ENCODE measurements at places on chromosomes 16 and 17.

GRCh38 chr16:87584271-87584670 is 18.0 kb upstream of the JPH3 start:
- DNase-seq: no peak

- DNase-seq: peak; percentile 47
Measured at GRCh38 chr16:2190659-2191445, 5.6 kb downstream of the CASKIN1 start.

DNA sequence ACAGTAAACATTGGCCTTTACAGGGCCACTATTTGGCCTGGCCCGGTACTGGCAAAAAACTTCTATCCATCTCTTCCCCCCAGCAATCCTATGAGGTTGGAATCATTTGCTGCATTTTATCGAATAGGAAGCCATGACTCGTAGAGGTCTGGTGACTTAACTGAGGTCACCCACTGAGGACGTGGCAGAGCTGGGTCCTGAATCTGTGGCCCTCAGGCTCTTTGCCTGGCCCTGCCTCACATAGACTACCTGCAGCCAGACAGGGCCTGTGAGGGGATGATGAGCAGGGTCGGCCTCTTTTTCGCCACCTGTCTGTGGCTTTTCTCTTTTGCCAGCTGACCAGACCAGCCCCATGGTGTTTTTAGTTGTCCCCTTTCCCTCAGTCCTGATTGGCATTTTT is 1.9 kb downstream of the PPP4C start:
- DNase-seq: no peak

- DNase-seq: no peak
Measured at GRCh38 chr16:71865173-71865863, 18.7 kb downstream of the ZNF821 start.

DNA sequence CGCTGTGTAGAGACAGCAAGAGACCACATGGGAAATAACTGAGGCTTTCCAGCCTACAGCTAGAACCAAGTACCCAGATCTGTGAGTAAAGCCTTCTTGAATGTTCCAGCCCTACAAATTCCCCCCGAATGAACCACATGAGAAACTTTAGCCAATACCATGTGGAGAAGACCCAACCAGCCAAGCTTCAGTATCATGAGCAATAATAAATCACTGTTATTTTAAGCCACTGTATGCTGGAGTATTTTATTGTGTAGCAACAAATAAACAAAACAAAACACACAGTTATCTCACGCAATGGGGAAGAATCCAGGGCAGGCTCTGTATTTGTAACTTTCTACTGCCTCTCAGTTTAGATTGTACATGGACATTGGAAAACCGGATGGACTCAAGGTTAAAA is 426.2 kb downstream of the CDH11 start:
- no peak for DNase-seq

DNA sequence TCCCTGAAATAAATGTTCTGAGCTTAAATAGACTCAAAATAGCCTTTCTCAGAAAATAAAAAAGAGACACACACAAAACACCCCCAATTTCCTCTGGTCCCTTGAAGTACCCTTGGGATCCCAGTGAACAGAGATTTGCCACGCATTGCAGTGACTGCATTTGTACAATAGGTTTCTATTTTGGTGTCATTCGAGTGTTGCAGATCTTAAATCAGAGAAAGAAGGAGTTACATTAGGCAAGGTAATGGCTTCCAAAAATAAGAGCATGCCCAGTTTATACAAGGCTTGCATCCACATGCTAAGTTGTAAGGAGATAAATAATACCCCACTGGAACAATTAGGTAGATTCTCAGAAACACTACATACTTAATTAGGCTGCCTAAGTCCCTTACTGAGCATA is 2.2 kb downstream of the TOX3 start:
- DNase-seq: no peak

- DNase-seq: no peak
Measured at GRCh38 chr17:11388054-11388453, 147.0 kb downstream of the SHISA6 start.

- DNase-seq: no peak
Measured at GRCh38 chr17:4087911-4088693, 54.7 kb downstream of the ZZEF1 start.

GRCh38 chr16:4067262-4068001 is 48.8 kb downstream of the ADCY9 start:
- no peak for DNase-seq

DNA sequence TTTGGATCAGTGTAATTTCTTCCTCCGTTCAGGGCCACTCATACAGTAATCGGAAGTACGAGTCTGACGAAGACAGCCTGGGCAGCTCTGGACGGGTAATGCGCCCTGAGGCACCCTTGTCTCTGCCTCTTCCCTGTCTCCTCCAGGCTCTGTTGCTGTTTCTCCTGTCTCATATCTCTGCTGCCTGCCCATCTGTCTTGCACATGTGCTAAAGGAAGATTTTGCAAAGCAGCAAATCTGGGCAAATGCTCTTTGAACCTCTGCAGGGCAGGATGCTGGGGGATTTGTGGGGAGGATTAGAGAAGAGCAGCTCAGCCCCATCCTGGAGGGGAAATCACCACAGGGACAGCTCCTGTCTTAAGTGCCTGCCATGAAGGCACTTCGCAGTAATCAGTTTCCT is 32.4 kb upstream of the POLR3E start:
- no peak for DNase-seq

- no peak for DNase-seq
Measured at GRCh38 chr16:72760581-72760980, 287.3 kb downstream of the ZFHX3 start.

DNA sequence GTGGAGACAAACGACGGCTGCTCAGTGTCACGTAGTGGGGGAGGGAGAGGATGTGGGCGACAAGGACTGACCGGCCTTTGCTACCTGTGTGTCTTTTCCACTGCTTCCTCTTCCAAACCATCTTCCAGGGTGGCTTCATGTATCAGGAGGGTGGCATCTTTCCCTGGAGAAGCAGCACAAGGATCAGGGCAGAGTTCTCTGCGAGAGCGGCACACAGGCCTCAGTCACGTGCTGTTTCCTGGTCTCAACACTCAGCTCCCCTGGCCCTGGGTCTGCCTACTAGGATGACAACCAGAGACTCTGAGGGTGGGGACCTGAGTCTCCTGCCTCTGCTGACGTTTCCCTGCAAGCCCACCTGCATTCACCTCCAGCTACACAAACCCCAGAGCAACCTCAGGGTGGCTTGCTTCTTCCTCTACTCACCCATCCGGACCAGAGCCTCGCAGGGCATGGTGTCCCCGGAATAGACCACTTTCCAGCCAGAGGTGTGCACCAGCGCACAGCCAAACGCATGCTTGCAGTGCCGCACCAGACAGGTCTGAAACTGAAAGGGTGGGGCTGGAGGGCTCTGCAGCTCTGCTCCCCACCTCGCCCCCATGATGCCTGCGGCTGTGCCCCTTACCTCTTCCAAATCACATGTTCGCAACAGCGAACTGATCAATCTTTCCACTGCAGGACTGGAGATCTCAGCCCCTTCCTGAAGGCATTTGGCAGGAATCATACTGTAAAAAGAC is 23.3 kb downstream of the ELAC2 start:
- no peak for DNase-seq

- DNase-seq: no peak
Measured at GRCh38 chr16:58471209-58471975, 28.6 kb upstream of the NDRG4 start.

DNA sequence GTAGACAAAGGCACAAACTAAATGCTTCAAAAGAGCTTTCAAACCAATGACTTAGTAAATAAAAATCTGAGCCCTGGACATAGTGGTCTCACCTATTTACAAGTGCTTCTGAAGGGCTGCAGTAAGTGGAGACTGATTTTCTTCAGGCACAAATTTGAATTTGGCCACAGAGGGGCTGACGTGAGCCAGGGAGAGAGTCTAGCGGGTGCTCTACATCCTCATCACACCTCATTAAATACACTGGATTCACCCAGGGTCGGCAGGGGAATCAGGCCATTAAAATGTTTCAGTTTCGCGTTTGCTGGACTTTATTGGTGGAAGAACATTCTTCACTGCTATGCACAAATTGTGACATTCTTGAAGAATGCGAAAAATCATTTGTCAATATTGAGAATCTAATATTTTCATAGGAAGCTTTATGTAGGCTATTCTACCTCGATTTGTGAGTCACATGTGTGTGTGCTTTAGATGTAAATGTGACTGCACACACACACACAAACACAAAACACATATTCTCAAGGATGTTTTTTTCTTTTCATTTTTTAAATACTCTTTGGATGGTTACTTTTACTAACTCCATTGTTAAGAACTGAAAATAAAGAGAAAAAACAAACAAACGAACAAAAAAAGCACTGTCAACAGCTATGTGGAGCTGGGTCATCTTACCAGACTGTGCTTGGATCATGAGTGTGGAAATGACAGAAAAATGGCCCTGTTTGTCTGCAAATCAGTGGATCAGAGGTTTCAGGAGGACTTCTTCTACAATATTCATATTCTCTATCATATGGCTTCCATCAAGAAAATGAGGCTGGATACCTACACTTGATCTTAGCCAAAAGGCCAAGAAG is 58.9 kb downstream of the CDH11 start:
- no peak for DNase-seq

DNA sequence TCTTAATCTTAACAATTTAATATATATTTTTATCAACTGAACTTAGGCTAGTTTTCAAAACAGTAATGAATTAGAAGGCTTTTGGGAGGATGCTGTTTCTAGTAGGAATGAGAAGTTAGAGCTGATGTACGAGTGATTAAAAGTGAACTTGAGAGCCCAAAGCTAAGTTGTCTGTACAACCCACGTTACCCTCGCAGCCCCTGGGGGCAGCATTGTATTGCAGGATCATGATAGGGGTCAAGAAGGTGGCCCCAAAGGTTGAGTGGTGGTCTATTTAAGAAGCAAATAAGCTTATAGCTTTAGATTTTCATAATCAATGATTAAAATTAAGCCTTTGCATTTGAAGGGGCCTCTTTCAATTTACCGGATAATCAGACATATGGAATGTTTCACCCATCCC is 33.7 kb upstream of the ALDH3A2 start:
- no peak for DNase-seq

GRCh38 chr17:2090804-2091534 is 36.1 kb downstream of the HIC1 start:
- DNase-seq: no peak

DNA sequence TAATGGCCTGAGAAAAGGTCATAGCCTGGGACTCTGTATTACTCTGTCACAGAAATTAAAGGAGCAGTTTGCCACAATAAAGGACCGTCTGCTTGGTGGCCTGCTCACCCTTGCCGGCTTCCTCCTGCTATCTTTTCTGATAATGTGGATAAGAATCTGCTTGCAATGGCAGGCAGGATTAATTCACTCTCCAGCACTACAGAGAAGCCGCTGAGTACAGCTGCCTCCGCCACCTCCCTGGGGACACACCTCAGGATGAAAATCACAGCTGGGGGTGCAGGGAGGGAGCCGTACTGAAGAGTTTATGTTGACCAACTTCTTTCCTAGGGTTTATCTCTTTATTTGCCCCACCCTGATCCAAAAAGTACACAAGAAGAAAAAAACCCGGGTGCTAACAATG is 245.9 kb upstream of the RPL38 start:
- no peak for DNase-seq

GRCh38 chr17:3505008-3505407 is 29.2 kb downstream of the ASPA start:
- no peak for DNase-seq

DNA sequence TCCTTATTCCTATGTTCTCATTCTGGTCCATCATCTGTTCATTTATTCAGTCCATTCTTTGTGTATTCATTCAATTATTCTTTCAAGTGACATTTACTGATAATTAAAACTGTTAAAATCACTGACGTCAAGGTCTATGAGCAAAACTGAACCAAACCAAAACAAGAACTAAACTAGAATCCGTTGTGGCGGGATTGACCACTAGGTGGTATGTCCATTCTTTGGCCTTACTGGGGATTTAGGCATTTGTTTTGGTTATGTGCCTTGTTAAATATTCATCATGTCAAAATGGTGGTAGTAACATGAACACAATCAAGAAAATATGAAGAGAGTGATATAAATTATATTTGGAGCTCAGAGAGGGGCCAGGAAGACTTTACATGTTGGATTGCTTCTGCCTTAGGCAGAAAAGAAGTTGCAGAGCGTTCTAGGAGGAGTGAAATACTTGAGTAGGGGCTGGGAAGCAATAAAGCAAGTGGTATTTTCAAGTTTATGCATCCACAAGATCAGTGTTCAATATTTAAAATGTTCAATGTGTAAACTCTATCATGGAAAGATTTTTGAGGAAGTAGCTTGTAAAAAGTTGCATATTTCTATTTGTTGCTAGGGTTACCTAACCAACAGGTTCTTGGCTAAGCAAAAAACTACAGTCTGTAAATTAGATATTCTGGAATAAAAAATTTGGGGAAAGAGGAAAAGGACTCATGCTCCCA is 129.0 kb downstream of the CDH13 start:
- no peak for DNase-seq

GRCh38 chr17:41967921-41968578 is 1.5 kb downstream of the CNP start:
- DNase-seq: no peak

- DNase-seq: no peak
Measured at GRCh38 chr16:48590476-48590875, 19.5 kb downstream of the N4BP1 start.

DNA sequence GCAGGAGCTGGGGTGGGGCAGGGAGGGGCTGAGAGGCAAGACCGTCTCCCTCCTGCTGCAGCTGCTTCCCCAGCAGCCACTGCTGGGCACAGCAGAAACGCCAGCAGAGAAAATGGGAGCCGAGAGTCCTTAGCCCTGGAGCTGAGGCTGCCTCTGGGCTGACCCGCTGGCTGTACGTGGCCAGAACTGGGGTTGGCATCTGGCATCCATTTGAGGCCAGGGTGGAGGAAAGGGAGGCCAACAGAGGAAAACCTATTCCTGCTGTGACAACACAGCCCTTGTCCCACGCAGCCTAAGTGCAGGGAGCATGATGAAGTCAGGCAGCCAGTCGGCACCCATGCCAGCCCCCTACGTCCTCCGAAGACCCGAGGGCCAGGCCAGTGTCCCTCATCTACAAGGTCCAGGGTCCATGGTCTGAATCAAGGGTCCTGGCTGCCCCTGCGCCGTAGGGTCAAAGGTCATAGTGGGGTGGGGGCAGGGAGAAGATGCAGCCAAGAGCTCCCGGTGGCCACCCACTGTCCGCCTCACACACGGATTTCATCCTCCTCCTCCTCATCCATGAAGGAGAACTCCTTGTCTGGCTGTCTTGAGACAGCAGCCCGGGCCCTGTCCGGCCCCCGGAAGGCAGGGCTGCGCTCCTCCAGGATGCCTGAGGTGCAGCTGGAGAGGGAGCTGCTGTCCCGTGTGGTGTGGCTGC is 23.4 kb upstream of the CPSF4L start:
- no peak for DNase-seq

DNA sequence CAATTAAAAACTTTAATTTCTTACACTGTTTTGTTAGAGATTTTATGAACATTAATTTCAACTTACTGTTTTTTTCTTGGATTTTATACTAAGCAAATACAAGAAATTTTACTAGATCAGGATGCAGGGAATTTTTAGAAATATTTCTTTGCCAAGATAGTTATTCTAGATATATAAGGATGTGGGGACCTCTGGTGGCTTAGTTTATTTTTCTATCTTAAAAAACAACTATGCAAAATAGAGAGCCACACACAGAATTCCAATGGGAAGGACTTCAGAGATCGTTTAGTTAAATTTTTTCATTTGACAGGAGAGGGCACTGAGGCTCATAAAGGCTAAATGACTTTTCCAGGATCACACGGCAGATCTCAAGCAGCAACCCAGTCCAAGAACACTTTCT is 23.0 kb upstream of the CAPNS2 start:
- DNase-seq: no peak
